ENCODE measurements at places on chromosomes 16 and 17.

- DNase-seq: peak; percentile 70
These were observed 21.2 kb downstream of the SMG6 start for GRCh38 chr17:2282297-2282873.

GRCh38 chr17:70288540-70289290, 119.4 kb downstream of the KCNJ2 start:
- DNase-seq: no peak

- no peak for DNase-seq
These were observed 65.0 kb downstream of the CEP95 start for GRCh38 chr17:64571746-64572145.

GRCh38 chr17:51734462-51734861, 424.1 kb downstream of the CA10 start:
- DNase-seq: no peak

DNA sequence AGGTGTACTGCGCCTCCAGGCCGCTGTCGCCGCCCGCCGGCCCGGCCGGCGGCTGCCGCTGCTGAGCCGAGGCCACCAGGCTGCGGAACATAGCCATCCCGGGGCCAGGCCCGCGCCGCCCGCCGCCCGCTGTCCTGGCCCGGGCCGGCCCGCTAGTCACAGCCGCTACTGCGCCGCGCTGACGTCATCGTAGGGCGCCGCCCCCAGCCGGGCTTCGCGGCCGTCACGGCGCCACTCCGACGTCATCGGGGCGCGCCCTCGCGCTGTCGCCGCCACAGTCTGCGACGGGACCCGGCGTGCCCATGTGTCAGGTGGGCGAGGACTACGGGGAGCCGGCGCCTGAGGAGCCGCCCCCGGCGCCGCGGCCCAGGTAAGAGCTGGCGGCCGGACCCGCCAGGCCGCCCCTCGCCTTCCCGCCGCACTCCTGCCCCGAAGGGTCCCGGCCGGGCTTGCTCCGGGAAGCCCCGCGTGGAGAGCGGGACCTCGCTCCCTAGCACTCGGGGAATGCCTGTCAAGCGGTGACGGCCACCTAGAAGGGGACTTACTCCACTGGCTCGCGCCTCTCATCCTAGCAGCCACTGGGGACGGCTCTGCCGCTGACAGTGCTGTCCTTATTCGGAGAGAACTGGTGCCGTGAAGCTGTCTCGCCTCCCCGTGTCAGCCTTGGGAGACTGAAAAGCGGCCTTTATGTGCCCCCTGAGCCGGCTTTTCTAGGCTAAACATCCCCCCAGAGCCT, at the start of the genes CTU2 and RNF166:
CTU2 (plus strand) TSS at position 275 of the 736 bp plus-strand sequence; CDS start at position 303, 28 bp downstream.
RNF166 (minus strand) TSS at position 180 of the 736 bp plus-strand sequence; CDS start at position 97, 83 bp downstream.
- peak; percentile 43 for DNase-seq

DNA sequence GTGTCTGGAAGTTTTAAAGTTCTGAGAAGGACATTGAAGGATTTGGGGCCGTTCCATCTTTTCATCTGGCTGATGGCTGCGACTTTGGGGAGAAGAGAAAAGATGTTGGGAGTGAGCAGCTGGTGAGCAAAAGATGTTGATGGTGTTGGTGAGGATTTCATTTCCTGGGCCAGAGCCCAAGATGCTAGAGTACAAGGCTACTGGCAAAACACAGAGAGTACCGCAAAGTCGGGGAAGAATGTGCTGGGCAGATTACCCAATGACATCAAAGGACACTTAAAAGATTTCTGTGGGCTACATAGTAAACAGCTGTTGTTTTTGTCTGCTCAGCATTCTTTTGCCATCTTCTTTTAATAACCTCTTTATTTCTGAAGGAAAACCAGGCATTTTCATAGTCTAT, 49.4 kb upstream of the GAS7 start:
- no peak for DNase-seq

DNA sequence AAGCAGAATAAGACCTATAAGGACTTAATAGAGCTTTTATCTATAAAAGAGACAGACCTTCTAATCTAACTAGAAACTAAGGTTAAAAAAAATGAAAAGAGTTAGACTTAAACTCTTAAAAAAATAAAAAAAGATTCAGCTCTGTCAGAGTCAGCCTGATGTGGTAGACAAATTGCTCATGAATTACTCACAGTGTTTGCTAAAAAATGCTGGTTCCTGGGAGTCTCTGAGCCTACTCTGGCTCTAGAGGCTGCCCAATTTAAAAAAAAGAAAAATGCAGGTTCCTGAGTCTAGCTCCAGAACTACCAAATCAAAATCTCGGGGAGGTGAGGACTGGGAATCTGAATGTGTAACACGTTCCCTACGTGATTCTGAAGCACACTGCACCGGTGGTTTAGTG, 18.1 kb downstream of the SOST start:
- no peak for DNase-seq

- DNase-seq: no peak
These were observed 27.1 kb downstream of the GINS3 start for GRCh38 chr16:58419241-58419990.

DNA sequence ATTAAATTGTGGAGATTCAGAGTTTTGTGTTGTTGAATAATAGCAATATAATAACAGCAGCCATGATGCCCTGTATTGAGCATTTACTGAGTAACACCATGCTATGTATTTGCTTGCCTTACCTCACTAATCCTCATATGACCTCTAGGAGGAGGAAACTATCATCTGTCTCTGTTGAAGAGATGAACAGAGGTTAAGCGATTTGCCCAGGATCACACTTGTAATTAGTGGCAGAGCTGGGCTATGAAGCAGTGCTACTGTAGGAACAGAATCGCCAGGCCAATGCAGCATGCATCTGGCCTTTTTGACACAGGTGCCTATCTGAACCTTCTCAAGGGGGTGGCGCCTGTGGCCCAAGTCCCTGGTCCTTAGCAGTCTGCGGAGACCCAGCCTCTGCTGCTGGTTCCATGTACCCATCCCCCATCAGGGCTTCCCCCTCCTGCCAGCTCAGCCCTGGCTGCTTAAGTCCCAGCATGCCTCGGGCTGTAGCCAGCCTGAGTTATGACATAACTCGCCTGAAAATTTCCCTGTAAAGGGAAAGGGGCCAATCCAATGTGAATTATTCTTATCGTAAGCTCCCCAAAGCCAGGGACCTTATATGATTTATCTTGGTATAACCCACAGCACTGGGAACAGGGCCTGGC, 50.4 kb upstream of the HS3ST2 start:
- no peak for DNase-seq

DNA sequence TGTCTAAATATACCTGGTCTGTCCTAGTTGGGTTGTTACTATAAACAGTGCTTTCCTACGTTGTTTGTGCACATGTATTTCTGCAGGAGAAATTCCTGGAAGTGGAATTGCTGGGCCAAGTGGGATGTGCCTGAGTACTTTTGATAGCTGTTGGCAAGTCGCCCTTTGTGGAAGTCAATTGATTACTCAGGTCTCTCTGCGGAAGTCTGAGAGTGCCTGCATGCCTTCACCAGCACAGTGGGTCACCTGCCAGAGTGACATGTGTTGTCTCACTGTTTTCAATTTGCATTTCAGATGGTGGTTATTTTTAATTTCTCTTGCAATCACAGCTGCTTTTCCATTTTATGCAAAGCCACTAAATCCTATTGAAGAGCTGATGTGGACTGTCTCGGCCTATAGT, 2.3 kb upstream of the MVD start:
- DNase-seq: no peak

DNA sequence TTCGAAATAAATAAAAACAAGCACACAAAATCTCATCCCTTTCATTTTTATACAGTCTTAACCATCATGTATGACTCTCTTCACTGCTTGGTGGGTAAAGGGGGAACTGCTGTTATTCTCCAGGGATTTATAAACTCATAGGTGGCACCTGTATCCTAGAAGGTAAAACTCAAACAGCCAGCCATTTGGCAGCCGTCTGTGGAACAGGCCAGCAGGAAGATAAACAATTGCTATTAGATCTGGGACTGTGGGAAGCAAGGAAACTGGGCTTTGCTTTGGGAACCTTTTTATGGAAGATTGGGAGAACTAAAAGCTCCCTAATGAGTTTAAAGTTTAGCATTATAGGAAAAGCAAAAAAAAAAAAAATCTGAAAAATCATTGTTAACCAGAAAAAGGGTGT, 126.0 kb downstream of the TANGO6 start:
- no peak for DNase-seq
